ENCODE measurements at places on chromosomes 4 and X.

DNA sequence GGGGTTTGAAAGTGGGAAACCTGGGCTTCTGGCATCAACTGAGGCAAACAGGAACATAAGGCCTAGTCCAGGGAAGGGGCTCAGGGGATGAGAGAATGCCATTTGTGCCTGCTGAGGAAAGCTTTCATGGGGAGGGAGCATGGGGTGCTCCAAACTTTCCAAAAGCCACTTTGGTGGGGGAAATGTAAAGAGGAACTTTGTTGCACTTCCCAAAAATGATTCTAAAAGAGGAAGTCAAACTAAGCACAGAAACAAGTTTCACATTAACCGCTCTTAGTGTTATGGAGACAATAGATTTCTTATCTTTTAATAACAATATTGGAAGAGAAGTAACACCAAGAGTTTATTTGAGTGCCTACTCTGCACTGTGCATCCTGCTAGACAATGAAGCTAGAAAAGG is 32.3 kb downstream of the GAB3 start:
- DNase-seq = no peak

DNA sequence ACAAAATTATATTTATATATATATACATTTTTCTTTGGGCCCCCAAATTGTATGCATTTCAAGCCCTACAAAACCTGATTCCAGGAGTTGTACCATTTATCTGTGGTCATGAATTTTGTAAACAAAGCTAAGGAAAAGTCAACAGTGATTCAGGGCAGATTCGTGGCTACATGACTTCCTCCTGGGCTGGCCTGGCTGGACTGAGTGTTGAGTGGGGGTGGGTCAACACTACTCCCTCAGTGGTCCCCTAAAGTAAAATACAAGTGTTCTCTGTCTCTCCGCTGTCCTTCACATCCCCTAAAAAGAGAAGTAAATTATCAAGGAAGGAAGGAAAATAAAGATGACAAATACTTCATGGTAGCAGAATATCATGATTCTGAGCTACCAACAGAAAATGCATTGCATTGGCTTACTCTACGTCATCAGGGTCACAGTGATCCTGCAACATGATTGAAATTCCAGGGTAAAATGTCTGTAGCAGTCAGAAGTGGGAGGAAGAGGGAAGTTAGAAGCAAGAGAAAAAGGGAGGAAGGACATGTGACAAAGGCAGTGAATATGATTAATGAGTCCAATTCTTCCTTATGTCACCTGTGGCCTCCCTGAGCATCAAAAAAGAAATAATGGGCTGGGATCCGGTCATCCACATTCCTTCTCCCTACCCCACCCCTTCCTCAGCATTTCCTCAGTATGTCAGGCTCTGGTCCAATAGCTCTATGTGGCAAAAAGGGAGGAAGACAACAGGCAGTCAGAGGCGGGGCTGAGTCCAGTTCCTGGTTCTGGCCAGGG is 42.4 kb upstream of the MYOZ2 start:
- no peak for DNase-seq

- no peak for DNase-seq
Measured at GRCh38 chr4:87025614-87026041, 90.8 kb downstream of the AFF1 start.

- no peak for DNase-seq
Measured at GRCh38 chr4:85018983-85019382, 52.5 kb upstream of the WDFY3 start.

GRCh38 chr4:4860600-4861389 is 1.3 kb downstream of the MSX1 start:
- DNase-seq = no peak

DNA sequence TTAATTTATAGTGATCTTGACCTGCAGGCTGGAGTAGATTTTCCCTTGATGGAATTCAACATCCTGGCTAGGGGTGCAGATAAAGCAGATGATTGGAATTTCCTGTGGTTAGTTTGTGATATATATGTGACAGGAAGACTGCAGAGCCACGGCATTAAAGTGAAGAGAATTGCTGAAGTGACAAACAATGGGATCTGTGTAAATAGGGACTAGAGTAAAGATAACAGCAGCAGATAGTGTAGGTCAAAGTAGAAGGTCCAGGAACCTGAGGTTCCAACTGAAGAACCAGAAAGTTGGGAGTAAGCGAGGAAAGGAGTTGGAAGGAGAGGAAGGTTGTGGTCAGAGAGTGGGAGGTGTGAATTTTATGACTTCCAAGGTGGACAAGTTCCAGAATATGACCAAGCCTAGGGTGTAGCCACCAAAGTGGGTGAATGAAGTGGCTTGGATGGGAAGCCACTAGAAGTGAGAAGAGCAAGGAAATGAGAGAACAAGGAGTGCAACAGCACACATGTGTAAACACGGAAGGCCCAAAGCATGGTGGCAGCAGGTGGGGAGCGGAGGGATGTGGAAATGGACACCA is 325.0 kb downstream of the RAB28 start:
- DNase-seq = no peak

- no peak for DNase-seq
Measured at GRCh38 chr4:38832624-38833528, 23.7 kb downstream of the TLR6 start.
